ENCODE measurements at places on chromosomes 7 and 10. TPM values are rescaled to one million over a fixed set of nuclear protein-coding genes. Genes with fewer than 3 reads are reported as not detected.

CAV1 gene
- 1.5 TPM for total RNA-seq

RADIL gene
- 8.6 TPM for total RNA-seq

SERPINE1 gene
- total RNA-seq = 1.3 TPM

MTURN gene
- 5.0 TPM for total RNA-seq

LIPN gene
- total RNA-seq = not detected

TMEM140 gene
- total RNA-seq = 0.29 TPM

SPDYE2 gene
- total RNA-seq = not detected

OR2A5 gene
- not detected for total RNA-seq

NPSR1 gene
- total RNA-seq = not detected

ASZ1 gene
- not detected for total RNA-seq
